ENCODE measurements at places on chromosomes 13 and 19.

- no peak for DNase-seq
These were observed 194.6 kb downstream of the KLF12 start for GRCh38 chr13:73939603-73940002.

DNA sequence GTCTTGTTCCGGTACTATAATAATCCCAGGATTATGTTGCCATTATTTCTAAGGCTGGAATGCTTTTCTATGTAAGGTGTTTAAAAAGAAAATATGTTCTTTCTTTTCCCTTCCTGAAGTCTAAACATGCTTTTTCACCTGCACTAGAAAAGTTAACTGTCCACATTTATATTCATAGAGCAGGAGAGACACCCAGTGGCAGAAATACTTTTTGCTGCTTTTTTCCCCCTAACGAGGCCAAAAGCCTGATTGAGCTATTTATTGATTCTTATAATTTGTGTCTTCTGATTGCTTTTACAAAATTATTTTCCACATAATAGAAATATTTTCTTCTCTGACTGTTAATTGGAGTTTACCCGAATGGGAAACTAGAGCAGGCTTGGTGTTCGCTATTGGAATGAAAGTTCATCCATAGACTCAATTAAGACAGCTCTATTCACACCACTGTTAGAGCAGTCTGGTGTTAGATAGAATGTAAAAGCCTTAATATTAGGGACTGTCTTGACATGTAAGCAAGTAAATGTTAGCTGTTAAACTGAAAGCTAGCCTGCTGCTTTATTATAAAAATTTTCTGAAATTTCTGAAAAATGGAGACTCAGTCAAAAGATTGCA, 15.8 kb downstream of the GPR180 start:
- DNase-seq: no peak

DNA sequence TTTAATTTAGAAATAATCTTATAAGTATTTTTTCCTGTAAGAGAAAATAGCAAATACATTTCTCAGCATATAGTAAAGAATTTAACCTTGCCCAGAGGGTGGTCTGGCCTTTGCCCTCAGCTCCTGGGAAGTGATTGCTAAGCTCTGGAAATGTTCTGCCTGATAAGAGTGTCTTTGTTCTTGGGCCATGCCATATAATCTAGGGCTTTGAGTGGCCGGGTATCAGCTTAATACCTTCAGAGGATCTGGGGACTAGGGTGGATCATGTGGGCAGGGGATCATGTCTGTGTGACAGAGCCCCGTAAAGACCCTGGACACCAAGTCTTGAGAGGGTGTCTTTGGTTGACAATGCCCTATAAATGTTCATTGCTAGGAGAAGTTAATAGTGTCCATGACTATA, 1032.4 kb upstream of the MIR17HG start:
- DNase-seq: no peak

DNA sequence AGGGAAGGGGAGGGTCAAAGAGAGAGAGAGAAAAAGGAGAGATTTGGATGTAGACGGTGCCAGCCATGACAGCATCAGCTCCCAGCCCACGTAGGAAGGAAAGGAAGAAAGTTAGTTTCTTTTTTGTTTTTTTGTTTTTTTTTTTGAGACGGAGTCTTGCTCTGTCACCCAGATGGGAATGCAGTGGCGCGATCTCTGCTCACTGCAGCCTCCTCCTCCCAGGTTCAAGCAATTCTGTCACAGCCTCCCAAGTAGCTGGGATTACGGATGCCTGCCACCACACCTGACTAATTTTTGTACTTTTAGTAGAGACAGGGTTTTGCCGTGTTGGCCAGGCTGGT, 27.6 kb downstream of the ELL start:
- DNase-seq: no peak

- DNase-seq: no peak
These were observed 282.3 kb downstream of the SPRY2 start for GRCh38 chr13:80058626-80059025.

DNA sequence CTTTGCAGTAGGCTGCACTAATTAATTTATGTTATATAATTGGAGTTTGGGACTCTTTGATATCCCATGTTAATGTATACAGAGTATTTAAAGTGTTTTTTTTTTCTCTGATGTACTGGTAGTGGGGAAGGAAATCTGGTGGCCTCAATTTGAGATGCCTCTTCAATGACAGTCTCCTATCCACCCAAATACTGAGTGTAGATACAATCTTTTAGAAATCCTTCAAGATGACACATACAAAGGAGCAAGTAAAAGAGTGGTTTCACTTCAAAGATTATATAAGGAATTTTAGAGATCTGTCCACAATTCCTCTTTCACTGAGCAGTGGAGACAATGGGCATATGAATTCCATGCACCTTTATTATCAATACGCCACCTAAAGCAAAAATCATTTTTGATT, 15.1 kb downstream of the NALCN start:
- no peak for DNase-seq

DNA sequence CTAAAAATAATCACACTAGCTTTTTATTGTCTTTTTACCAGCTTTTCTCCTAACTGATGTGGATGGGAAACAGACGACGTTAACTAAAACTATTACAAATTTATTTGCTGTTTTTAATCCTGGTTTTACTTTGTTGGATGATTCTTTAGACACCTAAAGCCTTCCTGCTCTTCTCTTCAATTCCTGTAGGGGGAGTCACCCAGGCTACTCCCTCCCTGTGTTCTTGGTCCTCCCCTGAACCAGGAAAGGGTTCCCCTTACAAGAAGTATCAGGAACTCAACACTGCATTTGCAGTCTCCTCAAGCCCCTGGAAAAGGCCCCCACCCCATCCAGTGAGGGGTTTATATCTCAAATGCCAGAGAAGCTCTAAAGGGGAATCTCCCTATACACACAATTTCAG, 206.1 kb downstream of the SUCLA2 start:
- DNase-seq: peak; percentile 27

GRCh38 chr13:61030445-61030844, 385.2 kb downstream of the PCDH20 start:
- DNase-seq: no peak

GRCh38 chr13:109036078-109036780, 406.8 kb downstream of the MYO16 start:
- DNase-seq: no peak

Data from RWPE1 (cell line).